Stimulated activated CD4-positive, alpha-beta T cell treated with anti-CD3 and anti-CD28 coated beads, Interleukin-1b, Interleukin-23, amount 100 ng/mL, for 24 hours (primary cell): ENCODE measurements at places on chromosomes 5 and 9.

- DNase-seq, result no peak
These were observed 119.1 kb upstream of the PTGER4 start for GRCh38 chr5:40560474-40561110.

DNA sequence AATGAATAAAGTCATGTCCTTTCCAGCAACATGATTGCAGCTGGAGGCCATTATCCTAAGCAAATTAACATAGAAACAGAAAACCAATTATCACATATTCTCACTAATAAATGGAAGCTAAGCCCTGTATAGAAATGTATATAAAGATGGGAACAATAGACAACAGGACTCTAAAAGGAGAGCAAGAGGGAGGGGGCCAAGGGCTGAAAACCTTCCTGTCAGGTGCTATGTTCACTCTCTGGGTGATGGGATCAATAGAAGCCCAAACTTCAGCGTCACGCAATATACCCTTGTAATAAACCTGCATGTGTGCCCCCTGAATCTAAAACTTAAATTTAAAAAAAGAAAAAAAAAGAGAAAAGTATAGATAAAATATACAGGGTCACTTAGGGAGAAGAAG lies 163.7 kb upstream of the ACO1 start:
- DNase-seq, result no peak

- DNase-seq, result no peak
These were observed 128.3 kb upstream of the CLINT1 start for GRCh38 chr5:157987259-157987658.

GRCh38 chr9:88535226-88536022 lies 446 bp downstream of the NXNL2 start:
- no peak for DNase-seq

DNA sequence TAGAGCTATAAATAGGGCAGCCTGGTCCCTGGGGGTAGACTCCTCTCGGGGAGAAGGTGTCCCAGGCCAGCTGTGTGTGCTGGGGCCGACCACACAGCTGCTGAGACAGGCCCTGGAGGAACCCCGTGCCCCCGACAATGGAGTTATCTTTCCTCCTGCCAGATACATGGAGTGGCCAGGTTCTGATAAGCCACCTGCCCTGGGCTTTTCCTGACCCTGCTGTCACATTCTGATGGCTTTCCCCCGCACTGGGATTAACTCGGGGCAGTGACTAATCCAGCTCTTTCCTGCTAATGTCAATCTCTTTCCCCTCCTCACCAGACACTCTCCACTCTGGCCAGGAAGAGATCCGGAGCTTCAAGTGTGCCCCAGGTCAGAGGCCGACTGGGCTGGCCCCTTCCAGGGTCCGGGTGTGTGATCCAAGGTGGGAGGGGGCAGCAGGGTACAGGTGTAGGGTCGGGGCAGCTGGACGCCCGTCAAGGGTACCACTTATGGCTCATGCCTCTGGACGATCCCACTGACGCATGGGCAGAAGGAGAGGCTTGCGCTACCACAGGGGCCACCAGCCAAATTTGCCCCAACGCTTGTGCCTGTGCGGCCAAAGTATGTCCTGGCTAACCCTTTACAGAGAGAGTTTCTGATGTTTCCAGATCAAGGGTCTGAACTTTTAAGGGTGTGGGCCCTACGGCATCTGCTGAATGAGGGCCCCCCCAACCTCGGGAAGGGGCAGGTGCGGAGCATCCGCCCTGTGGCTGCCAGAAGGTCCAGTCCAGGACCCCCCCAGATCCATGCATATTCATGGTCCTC lies 20.6 kb upstream of the COL5A1 start:
- no peak for DNase-seq

- no peak for DNase-seq
These were observed 5.8 kb upstream of the KLHL3 start for GRCh38 chr5:137741718-137742117.

- DNase-seq, result no peak
These were observed 22.0 kb upstream of the GTF3C5 start for GRCh38 chr9:133008824-133009223.

GRCh38 chr5:115842089-115842935 lies 577 bp downstream of the AP3S1 start:
- no peak for DNase-seq

DNA sequence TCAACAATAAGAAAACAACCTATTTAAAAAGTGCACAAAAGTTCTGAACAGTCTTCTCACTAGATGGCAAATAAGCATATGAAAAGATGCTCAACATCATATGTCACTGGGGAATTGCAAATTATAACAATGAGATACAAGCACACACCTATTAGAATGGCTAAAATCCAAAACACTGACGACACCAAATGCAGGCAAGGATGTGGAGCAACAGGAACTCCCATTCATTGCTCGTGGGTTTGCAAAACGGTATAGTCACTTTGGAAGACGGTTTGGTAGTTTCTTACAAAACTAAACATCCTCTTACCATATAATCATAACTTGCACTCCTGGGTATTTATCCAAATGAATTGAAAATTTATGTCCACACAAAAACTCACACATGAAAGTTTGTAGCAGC lies 100.9 kb upstream of the TBC1D2 start:
- DNase-seq, result no peak

DNA sequence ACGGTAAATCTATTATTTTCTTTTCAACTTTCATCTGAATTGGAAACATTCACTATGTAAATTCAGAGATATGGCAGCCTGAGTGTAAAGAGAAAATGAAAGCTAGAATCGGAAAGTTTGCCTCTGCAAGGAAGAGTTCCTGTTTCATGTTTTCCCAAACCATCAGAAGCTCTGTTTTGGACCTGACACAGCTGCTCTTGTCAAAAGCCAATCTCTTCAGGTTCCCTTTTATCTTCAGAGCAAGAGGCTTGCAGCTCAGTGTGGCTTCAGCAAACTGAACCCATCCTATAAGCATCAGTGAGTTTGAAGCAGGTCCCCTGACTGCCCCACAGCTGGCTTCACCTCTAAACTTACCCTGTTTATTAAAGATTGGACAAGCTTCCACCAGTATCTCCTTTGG lies 1099.7 kb downstream of the DTWD2 start:
- DNase-seq, result no peak

DNA sequence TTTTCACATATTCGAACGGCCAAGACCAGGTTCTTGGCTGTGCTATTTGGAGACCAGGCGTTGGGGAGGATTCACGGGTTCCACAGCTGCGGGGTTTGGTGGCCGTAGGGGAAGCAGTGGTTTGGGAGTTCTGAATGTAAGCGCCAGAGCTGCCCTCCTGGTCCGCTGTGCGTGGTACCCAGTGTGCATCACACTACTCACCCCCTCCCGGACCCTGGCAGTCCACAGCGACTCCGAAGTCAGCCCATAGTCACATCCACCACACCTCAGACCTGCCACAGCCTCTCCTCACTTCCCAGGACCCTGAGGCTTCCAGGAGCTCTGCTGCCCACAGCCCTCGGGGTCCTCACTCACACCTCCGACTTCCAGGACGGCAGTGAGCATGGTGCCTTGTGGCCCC lies 26.8 kb downstream of the AMBP start:
- DNase-seq, result no peak

GRCh38 chr5:158384535-158385481 lies 525.9 kb upstream of the CLINT1 start:
- DNase-seq, result no peak

- DNase-seq, result no peak
These were observed 370.8 kb upstream of the MEF2C start for GRCh38 chr5:89253666-89254352.

GRCh38 chr5:35781181-35781790 lies 75.4 kb upstream of the IL7R start:
- no peak for DNase-seq
